ENCODE measurements at places on chromosomes 6 and 20. TPM values are rescaled to one million over a fixed set of nuclear protein-coding genes. Genes with fewer than 3 reads are reported as not detected.

ULBP3 gene
- 1.9 TPM for total RNA-seq

HTR1B gene
- total RNA-seq = 0.31 TPM

PNPLA1 gene
- total RNA-seq = not detected

PIM1 gene
- 93.6 TPM for total RNA-seq

MATN4 gene
- 0.67 TPM for total RNA-seq

CNR1 gene
- total RNA-seq = 6.0 TPM

RALGAPB gene
- total RNA-seq = 23.9 TPM

BLTP3A gene
- 11.3 TPM for total RNA-seq

KIF6 gene
- total RNA-seq = 1.1 TPM

TGM2 gene
- total RNA-seq = 0.83 TPM

FOXP4 gene
- 11.5 TPM for total RNA-seq

REM1 gene
- total RNA-seq = not detected

RPP21 gene
- total RNA-seq = 103 TPM

BNIP5 gene
- not detected for total RNA-seq

TBX18 gene
- total RNA-seq = under 0.01 TPM

ZNF311 gene
- 2.8 TPM for total RNA-seq

NMBR gene
- not detected for total RNA-seq

C20orf96 gene
- total RNA-seq = 2.1 TPM

SOX4 gene
- 121 TPM for total RNA-seq

PAX1 gene
- not detected for total RNA-seq

TFAP2D gene
- total RNA-seq = not detected

TDRD6 gene
- not detected for total RNA-seq

ALDH8A1 gene
- 0.17 TPM for total RNA-seq

CUL9 gene
- total RNA-seq = 9.4 TPM

ZBTB22 gene
- 11.6 TPM for total RNA-seq

FRK gene
- total RNA-seq = 0.10 TPM

NDUFAF5 gene
- total RNA-seq = 24.9 TPM

PIGT gene
- total RNA-seq = 67.9 TPM

SLC2A10 gene
- 7.4 TPM for total RNA-seq

RBPJL gene
- not detected for total RNA-seq

TENT5A gene
- 2.9 TPM for total RNA-seq

ZBTB46 gene
- total RNA-seq = 20.0 TPM

SAPCD1 gene
- total RNA-seq = 1.8 TPM

FNDC1 gene
- total RNA-seq = 0.11 TPM

FAXC gene
- total RNA-seq = 4.7 TPM

SFTA2 gene
- total RNA-seq = not detected

AGER gene
- 2.2 TPM for total RNA-seq

ZC2HC1B gene
- total RNA-seq = not detected

CNKSR3 gene
- 8.7 TPM for total RNA-seq

PLEKHG1 gene
- 0.44 TPM for total RNA-seq

ZNF341 gene
- 7.0 TPM for total RNA-seq

PAK5 gene
- total RNA-seq = 0.22 TPM

ZNF334 gene
- 9.1 TPM for total RNA-seq

STMND1 gene
- total RNA-seq = not detected

OTOR gene
- total RNA-seq = not detected

TCF19 gene
- 34.3 TPM for total RNA-seq

BPIFB2 gene
- total RNA-seq = not detected

Measured in H7 (cell line).